Lower lobe of right lung (tissue), 2 donors: ENCODE measurements at places on chromosomes 11 and 22.

- DNase-seq, result no peak
Measured at GRCh38 chr22:46538814-46539160, 1.4 kb upstream of the CELSR1 start.

- peak; percentile 64 for DNase-seq
Measured at GRCh38 chr22:27581688-27582087, 219.9 kb downstream of the MN1 start.

DNA sequence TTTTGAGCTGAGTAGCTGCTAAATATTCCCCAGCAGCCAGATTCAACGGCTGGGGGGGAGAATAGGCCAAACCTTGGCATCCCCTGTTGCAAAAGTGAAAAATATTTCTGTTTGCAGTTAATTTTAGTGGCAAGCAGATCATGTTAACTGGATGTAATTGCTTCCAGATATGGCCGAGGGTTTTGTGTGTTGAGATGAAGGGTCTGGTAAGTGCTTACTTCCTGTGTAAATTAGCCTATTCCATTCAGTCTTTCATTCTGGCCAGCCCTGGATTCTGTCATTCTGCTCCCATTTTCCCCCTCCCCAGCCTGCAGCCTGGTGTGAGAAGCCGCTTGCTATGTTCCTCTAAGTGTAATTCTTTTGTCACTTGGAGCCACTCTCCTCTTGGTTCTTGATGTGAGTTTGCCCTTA is 17.4 kb downstream of the ZBTB16 start:
- no peak for DNase-seq

- DNase-seq, result no peak
Measured at GRCh38 chr11:134677397-134677822, 265.4 kb upstream of the B3GAT1 start.

DNA sequence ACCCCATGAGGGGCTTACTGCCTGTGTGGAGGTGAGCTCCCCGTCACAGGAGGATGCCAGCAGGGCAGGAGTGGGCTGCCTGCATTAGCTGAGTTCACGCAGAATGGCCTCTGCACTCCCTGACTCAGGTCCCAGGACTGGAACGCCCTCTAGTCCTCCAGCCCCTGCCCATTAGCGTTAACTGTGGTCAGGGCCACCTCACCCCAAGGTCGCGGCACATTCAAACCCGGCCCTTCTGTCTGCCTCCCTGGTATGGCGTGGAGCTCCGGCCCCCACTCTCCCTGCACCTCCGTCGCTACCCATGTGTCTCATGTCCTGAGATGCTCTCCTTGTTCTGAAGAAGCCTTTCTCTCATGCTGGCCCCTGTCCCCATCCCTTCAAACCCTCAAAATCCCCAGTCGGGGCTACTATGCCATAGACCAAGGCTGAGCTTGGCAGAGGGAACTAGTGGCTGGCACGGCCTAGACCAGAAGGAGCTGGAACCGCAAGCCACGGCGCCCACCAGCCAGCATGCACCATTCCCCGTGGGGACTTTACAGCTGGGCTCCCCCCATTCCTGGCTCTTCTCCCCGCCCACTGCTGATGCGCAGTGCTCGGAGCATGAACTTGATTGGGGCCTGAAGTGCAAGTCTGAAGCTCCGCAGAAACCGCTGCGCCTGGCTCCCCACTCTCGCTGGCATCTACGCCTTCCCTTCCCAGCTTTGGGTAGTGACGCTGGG is 79.5 kb upstream of the RTL6 start:
- peak; percentile 25 for DNase-seq

DNA sequence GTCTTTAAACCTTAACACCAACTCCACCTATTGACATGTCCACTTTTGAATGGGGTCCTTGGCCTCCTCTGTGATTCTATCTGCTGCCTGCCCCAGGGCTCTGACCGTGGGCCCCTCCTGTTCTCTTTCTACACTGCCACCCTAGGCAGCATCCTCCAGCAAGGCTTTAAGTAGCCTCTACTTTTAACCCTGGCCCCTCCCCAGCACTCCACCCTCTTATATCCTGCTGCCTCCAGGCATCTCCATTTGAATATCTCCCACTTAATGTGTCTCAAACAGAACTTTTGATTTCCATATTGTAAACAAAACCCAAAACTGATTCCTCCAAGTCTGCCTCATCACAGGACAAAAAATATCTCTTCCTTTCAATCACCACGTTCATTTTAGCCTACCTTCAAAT is 90.5 kb upstream of the ARHGAP32 start:
- no peak for DNase-seq

GRCh38 chr22:45866126-45866645 is 110.8 kb downstream of the WNT7B start:
- peak; percentile 41 for DNase-seq

DNA sequence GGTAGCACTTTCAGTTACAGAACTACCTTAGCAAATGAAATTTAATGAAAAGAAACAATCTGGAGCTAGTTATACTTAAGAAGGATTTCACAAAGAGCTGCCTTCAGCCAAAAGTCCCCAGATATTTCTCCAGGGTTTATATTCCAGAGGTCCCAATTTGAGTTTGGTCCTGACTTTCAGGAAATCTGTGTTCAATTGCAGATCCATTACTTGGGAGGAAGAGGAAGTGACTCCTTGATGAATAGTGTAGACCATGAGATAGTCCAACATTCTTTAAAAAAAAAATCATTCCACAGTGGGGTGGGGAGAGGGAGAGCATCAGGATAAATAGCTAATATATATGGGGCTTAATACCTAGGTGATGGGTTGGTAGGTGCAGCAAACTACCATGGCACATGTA is 117.6 kb upstream of the ARHGAP20 start:
- DNase-seq, result no peak

- DNase-seq, result no peak
Measured at GRCh38 chr11:78338138-78338537, 79.5 kb downstream of the GAB2 start.

GRCh38 chr11:1303126-1303821 is 6.2 kb downstream of the TOLLIP start:
- DNase-seq, result peak; percentile 59

DNA sequence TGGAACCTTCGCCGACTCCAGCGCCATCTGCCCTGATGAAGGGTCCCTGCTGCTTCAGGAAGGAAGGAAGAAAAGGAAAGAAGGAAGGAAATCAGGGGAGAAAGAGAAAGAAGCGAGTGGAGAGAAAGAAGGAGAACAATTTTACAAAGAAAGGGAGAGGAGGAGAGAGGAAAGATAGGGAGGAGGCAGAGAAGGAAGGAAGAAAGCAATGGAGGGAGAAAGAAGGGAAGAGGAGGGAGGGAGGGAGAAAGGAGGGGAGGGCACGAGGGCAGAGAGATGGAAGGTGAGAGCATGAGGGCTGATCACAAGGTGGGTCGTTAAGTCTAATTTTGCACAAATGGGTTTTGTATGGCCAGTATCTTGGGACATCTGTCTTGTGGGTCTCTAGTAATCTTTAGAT is 39.2 kb downstream of the PARVA start:
- no peak for DNase-seq

- DNase-seq, result peak; percentile 37
Measured at GRCh38 chr22:44616882-44617655, 84.9 kb upstream of the PRR5 start.

GRCh38 chr11:103807806-103808205 is 228.6 kb upstream of the DDI1 start:
- DNase-seq, result no peak

GRCh38 chr11:78973876-78974275 is 399.2 kb upstream of the NARS2 start:
- no peak for DNase-seq

DNA sequence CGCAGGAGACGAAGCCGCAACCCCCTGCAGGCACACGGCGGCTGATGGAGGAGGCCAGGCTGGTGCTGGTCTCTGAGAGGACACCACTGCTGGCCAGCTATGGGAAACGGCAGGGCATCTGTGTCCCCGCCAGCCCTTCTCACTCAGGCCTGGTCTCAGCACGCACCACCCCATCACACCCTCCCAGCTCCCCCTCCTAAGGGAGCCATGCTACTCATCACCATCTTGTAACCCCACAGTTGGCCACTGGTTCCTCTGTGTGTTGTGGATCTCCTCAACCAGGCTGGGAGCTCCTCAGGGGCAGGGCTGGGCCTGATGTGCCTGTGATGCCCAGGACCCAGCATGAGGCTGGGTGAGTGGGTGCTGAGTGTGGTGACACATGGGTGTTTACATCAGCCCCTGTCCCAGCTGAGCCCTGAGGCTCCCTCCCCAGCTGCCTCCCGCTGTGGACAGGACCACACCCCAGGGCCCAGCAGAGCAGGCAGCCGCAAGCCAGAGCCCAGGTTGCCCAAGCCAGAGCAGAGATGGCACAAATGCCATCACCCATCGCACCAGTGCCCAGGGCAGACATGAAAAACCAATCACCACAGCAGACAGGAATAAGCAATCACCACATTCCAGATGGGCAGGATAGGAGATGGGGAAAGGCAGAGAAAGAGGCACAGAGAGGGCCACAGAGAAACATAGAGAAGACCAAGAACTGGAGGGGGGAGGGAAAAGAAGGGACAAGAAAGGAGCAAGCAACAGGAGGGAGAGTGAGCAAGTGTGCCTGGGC is 8.2 kb downstream of the ARVCF start:
- no peak for DNase-seq

GRCh38 chr22:35921777-35922176 is 106.8 kb downstream of the RBFOX2 start:
- no peak for DNase-seq

DNA sequence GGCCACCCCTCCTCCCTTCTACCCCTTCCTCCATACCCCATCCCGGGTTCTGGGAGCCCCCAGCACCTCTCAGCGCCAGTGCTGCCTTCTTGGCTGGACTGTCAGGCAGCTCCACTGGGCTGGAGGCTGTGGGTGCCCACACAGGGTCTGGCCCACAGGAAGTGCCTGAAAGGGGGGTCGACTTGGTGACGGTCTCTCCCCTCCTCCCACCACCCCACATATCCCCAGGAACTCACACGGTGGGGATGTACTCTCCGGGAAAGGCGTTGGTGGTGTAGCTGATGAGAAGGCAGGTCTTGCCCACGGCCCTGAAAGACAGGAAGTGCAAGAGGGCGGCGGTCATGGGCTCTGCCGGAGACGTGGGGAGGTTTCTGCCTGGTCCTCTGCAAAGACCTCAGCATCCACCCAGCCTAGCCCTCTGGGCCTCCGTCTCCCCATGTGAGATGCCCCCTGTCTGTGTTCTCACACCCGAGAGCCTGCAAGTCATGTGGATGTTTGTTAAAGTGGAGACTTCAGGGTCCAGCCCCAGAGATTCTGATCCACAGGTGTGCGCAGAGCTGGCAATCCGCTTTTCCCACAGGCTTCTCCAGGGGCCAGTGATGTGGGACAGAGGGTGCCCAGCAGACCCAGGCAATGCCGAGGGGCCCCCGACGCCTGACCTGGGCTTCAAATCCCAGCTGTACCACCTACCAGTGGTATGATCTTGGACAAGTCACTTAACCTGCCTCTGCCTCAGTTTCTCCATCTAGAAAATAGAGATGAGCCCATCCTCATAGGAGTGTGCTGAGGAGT is 2.5 kb downstream of the RAC2 start:
- peak; percentile 60 for DNase-seq

GRCh38 chr11:92744929-92745585 is 224.4 kb upstream of the MTNR1B start:
- no peak for DNase-seq

DNA sequence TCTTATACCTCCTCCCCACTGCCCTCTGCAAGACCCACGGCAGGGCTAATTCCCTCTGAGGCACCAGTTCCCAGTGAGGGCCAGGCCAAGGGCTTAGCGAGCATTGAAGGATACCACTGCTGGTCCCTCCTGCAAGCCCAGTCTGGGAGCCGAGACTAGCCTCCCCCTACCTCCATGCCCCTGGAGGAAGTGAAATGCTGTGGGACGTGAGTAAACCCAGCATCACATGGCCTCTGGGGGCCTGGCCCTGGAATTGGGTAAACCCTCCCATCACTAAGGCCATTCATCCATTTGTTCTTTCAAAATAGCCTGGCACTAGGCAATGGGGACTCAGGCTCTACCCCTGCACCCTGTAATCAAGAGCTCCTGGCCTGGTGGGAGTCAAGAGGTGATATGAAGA is 24.7 kb downstream of the ARAP1 start:
- peak; percentile 46 for DNase-seq

GRCh38 chr11:62535802-62536201 is 10.8 kb downstream of the AHNAK start:
- DNase-seq, result no peak

- no peak for DNase-seq
Measured at GRCh38 chr11:17163291-17163690, 44.5 kb downstream of the PIK3C2A start.

DNA sequence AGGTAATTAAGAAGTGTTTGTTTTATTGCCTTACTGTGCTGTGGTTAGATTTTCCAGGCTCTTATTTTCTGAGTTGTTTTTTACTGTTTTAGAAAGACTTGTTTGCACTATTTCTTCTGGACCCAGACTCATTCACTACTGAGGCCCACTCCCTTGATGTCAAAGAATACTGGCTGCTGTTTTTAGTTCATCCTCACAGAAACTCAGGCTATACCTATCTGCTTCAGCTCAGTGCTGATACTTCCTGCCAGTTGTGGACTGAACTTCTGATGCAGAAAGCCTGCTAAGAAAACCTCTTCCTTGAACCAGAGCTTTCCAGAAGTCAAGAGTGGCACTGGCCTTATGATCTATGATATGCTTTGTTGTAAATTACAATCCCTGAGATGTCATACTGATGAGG is 15.9 kb upstream of the PIK3IP1 start:
- no peak for DNase-seq

DNA sequence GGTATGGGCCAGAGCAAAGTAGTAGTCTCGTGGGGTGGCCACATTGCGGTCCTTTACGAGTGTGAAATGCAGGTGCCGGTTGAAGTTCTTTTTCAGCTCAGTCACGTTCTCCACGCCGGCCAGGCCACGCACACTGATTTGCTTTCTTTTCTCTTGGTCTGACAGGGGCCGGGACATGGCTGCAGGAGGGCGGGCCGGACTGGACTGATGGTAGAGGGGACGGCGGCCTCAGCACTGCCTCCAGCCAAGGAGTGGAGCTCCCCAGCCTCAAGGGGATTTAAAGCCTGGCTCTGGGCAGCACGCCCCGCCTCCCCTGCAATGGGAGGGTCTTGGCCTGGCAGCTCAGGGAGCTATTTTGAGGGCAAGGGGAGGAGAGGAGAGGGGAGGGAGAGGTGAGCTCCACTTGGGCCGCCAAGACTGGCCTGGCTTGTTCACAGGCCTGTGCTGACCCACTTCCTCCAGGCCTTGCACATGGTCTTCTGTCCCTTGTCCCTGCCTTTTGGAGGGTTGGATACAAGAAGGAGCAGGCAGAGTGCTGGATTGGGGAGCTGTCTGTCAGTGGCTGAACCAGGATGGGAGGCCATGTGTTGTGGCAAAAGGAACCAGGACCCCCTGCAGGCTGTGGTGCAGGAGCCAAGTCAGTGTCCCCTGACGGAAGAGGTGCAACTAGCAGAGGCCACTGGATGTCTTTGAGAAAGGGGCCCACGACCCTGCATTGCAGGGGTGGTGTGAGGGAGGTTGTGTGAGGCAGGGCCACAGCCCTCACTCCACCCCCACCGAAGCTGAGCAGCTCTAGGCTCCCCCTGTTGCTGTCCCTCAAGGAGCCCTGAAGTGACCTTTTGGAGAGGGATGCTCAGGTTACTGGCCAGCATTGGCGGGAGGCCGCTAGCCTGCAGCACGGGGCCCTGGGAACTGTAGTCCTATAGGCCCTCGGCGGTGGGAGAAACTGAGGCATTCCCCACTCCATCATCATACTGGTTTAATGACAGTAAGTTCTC is at the start of gene PYGM:
PYGM (minus strand) TSS at position 253 of the 998 bp plus-strand sequence; CDS start at position 177, 76 bp downstream.
- DNase-seq, result no peak

DNA sequence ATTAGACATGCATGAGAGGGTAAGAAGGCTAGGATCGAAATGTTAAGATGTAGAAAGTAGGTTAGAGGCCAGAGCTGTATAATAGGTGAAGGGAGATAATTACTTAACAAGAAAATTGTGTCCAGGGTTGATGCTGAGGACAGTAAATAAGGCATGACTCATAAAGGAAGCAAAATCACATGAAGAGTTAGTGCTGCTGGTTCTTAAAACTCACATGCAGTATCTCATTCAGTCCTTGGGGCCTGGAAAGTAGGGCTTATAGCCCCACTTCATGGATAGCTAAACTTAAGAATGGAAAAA is 130.2 kb downstream of the NCAM1 start:
- DNase-seq, result no peak
